ENCODE measurements at places on chromosomes 16 and 17.

DNA sequence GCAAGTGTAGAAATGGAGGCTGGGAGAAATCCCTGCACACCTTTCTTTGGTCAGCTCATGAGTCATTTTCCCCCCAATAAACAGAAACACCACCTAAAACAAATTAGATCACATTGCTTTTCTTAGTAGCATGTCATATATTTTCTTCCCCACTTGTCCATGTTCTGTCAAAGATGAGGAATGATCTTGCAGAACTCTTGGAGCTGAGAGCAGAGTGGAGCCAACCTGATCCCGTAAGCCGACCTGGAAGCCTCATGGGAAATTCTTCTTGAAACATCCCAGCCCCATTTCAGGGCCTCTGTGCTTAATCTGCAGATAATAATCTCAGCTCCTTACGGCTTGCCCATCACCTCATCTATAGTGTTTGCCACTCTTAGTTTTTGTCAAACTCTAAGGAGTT, 284.6 kb upstream of the ELAC2 start:
- DNase-seq: no peak

GRCh38 chr16:6803176-6803575, 529.5 kb upstream of the RBFOX1 start:
- DNase-seq: no peak

- peak; percentile 84 for DNase-seq
These were observed at the start of gene TLCD3A for GRCh38 chr17:732067-732901. TLCD3A (plus strand) TSS chr17:732596; CDS start chr17:732648, 52 bp downstream.

DNA sequence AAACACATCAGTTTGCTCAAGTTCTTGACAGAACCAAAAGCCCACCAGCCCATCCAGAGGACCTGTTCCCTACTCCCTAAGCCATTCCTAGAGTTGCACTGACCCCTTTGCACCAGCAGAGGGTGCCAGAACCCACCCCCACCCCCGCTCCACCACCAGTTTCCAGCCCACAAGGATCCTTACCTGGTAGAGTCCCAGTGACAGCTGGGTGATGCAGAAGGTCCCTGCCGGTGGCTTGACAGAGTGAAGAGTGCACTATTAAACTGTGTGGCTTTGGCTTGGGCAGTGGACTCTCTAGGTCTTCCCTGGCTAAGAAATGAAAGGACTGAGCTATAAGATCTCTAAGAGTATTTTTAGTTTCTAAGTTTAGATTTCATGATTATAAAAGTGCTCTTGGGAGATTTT, 73.3 kb upstream of the MTMR4 start:
- peak; percentile 84 for DNase-seq

- DNase-seq: no peak
These were observed 115.4 kb downstream of the ZNF778 start for GRCh38 chr16:89332902-89333245.

DNA sequence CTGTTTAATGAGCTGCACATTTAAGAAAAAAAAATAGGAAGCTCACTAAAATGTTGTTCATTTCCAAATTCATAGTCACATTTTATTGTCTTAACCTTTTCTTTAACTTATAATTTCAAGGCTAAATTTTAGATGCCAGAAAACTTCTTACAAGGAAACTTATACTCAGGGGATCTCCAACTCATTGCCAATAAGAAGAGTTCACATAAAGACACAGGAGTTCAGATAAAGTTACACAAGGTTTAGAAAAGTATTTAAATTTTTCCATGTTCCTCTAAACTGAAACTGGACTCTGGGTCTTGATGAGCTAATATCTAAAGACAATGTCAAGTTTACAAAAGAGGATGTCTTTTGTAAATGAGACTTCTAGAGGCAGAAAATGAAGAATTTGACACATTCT, 190.7 kb upstream of the KCNJ16 start:
- DNase-seq: no peak

GRCh38 chr17:53655591-53655990, 167.1 kb upstream of the KIF2B start:
- no peak for DNase-seq

DNA sequence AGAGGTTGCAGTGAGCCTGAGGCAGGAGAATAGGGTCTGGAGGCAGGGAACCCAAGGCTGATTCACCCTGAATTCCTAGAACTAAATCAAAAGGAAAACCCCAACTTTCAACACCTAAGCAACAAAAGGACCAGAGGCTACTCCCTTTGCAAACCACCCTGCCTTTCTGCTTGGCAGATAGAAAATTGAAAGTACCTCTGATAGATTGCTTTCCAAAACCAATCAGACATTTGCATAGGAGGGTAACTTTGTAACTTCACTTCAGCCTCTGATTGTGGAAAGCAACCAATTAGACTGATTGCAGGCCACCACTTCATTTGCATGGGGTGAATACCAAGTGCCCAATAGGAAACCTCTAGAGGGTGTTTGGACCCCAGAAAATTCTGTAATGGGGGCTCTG, 10.9 kb upstream of the TMEM98 start:
- no peak for DNase-seq

GRCh38 chr16:22428654-22429053, 54.2 kb upstream of the CDR2 start:
- DNase-seq: no peak

DNA sequence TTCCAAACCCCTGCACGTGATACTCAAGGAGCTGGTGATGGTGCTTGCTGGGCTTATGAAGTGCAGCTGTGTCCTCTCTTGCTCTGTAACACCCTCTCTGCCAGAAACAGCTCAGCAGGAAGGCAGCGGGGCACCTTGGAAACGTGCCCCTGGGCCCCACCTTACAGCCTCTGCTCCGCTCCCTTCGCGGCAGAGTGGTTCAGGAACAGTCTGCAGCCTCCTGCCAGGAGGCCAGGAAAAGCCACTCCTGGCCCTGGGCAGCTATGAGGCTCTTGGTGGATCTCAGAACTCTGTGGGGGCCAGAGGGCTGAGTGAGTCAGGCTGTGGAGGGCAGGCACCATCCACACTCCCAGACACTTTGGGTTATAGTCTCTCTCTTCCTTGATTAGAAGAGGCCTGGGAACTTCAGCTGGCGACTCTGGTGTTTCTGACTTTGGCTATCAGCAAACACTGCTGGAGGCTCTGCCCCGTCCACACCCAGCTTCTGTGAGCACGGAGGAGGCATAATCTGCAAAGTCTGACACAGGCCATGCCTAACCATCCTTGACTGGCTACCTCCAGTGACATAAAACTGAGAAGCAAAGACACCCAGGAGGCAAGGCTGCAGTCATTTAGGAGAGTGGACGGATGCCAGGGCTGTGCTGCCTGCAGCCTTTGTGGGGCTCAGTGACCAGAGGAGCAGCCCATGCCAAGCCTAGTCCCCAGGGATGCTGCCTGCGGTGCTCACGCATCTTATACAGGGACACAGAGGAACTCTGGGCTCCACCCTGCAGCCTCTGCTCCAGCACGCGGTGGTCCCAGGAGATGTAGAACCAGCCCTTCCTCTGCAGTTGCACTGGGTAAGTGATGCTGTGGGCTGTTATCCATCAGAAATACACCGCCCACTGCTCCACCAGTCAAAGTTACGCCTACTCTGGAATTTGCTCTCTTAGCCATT, 65.3 kb downstream of the METRNL start:
- peak; percentile 44 for DNase-seq

DNA sequence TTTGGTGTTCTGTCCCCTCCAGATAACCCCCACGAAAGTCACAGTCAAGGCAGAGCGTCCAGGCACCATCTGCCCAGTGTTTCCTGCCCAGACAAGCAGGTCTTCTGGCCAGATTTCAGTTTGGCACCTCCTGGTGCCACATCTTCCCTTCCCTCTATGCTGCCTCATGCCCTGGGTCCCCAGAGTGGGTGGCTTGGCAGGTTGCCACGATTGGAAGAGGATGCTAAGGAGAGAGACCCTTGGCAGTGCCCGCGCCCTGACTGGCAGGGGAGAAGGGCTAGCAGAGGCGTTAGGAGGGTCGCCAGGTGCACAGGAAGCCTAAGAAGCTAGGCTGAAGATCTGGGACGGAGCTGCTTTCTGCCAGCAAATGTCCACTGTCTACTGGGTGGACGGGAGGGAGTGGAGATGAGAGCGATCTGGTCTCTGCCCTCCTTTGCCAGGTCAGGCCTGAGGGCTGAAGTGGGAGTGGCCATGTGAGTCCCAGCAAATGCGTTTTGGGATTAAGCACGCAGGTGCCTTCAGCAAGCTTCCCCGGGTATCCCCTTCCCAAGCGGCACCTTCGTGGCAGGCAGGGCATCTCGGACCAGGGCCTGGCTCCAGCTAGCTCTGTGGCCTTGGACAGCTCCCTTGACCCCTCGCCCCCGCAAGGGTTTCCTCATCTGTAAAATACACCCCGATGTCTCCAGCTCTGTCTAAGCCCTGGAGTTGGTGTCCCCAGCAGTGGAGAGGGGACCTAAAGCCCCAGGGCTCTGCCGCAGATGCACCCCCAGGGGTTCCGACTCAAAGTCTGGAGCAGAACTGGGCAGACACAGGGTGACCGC, 13.4 kb upstream of the CD300A start:
- no peak for DNase-seq

DNA sequence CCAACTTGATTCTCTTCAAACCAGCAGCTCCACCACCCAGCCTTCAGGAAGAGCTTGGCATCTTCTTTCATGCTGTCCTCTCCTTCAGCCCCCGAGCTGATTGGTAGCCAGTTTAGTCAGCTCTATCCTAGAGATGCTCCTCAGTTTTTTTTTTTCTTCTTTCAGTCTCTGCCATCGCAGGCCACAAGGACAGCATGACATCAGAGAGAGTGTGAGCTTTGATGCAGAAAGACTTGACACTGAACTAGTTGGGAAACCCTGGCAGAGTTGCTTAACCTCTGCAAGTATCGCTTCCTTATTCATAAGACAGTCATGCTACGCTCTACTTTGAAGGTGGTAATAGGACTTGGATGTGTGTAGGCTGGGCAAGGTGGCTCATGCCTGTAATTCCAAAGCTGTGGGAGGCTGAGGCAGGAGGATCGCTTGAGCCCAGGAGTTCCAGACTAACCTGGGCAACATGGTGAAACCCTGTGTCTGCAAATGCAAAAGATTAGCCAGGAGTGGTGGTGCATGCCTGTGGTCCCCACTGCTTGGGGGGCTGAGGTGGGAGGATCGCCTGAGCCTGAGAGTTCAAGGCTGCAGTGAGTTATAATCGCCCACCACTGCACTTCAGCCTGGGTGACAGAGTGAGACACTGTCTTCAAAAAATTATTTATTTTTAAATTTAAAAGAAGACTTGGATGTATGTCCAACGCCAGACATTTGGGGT, 2.6 kb downstream of the CD300LB start:
- DNase-seq: no peak

DNA sequence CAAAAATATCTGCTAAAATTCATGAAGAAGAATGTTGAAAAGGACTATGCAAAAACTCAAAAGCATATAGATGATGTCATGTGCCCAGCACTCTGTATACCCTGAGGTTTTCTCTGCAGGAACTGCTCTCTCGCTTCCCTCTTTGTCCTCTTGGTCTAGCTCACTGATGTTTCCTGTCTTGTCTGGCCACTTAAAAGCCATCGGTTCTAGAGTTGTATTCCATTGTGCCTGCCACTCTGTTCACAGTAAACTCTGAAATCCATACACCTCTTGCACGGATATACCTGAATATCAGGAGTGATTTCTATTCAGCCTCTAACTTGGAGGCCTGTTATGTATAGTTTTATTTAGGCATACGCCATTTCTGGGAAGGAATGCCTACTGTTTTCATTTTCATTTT, 101.0 kb upstream of the CNTNAP4 start:
- no peak for DNase-seq

GRCh38 chr16:86389566-86390328, 120.6 kb upstream of the FOXF1 start:
- DNase-seq: no peak

DNA sequence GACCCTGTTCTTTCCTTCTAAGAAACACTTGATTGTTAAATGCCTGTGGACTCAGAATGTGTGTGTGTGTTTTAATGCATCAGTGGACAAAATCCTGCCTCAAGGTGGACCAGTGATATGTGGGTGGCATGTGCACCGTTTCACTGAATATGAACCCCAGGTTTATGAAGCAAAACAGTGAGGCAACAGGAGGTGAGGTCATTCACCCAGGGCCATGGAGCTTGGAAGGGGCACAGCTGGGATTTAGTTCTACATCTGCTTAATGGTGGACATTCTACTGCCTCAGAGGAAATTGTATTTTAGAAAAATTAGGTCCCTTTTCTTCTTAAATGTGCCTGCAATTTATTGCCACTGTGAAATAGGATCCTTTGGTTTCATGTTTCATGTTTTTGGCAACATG, 549.5 kb upstream of the EEF2KMT start:
- no peak for DNase-seq

GRCh38 chr17:77210946-77211541, 70.3 kb downstream of the SEC14L1 start:
- peak; percentile 53 for DNase-seq

DNA sequence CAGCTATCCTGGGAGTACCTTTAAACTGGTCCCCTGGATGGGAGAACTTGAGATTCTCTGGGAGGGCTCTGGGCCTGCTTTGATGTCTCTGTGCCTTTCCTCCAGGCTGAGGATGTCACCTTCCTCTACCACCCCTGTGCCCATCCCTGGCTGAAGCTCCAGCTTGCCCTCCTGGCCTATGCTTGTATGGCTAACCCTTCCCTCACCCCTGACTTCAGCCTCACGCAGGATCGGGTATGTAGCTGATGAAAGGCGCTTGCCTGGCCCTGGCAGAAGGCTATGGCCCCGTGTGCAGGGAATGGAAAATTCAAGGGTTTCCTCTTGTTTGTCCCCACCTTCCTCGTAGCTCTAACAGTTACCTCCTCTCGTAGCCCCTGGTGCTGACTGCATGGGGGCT, 3.0 kb downstream of the TP53I13 start:
- no peak for DNase-seq

- DNase-seq: no peak
These were observed 11.1 kb downstream of the RAB40B start for GRCh38 chr17:82687375-82687861.

- DNase-seq: no peak
These were observed 2.6 kb downstream of the PDF start for GRCh38 chr16:69327585-69328310.

DNA sequence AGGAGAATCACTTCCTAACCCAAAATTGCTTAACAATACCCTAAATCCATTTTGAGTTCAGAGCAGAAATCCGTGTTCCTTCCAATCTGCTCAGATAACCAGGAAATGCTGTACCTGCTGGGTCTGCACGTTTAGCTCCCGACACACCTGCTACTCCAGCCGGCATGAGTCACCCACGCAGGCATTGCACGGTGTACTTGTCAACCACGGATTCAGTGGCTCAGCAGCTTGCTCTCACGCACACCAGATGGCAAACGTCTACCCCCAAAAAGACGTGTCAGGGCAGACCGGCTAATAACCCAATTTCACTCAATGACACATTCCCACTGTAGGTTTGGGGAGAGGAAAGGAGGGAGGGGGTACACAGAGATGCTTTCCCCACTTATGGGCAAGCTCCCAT, 468.1 kb downstream of the SOX9 start:
- peak; percentile 73 for DNase-seq

- no peak for DNase-seq
These were observed 3.5 kb upstream of the SALL1 start for GRCh38 chr16:51154271-51155171.

GRCh38 chr16:69929480-69929879, 21.7 kb upstream of the CLEC18A start:
- no peak for DNase-seq

All from activated effector memory CD4-positive, alpha-beta T cell treated with anti-CD3 and anti-CD28 coated beads, Interleukin-2, amount 50 U/mL, for 16 hours (primary cell).